Caco-2 (cell line): ENCODE measurements at places on chromosomes 2 and 18.

GRCh38 chr2:111042772-111043771, 77.6 kb upstream of the BCL2L11 start:
- DNase-seq, result no peak
- H3K4me1 ChIP-seq, result no peaks in the 10 kb centered on the region
- H3K27me3 ChIP-seq, result no peaks in the 10 kb centered on the region
- no peak overlapping the region for H3K27ac ChIP-seq
- no peak overlapping the region for H3K4me3 ChIP-seq

DNA sequence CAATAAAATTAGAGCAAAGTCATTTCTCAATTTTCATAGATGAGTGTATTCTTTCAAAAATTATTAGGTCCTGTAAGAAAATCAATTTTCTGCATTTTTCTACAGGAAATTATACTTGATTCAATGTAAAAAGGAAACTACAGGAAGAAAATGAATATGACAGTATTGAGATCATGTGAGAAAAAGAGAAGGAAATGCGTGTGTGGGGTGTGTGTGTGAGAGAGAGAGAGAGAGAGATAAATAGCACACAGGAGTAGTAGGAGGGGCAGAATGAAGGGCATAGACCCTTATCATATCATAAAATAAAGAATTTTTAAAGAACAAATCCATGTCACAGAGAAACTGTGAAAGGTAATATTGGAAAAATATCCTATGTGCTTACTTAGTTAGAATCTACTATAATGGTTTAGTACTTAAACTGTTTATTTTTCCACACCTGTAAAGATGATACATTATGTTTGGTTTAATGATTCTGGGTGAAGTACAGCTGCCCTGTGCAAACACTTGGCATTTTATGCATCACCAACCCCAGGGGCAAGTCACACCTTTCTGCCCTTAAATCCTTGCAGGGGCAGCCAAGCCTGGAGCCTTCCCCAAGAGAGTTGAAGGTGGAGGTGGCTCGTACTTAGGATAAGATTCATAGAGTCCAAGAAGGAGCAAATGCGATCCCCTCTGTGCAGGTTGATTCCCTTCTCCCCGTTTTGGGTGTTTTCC, 276.4 kb downstream of the TGIF1 start:
- no peak for DNase-seq
- H3K4me3 ChIP-seq, result no peak overlapping the region

DNA sequence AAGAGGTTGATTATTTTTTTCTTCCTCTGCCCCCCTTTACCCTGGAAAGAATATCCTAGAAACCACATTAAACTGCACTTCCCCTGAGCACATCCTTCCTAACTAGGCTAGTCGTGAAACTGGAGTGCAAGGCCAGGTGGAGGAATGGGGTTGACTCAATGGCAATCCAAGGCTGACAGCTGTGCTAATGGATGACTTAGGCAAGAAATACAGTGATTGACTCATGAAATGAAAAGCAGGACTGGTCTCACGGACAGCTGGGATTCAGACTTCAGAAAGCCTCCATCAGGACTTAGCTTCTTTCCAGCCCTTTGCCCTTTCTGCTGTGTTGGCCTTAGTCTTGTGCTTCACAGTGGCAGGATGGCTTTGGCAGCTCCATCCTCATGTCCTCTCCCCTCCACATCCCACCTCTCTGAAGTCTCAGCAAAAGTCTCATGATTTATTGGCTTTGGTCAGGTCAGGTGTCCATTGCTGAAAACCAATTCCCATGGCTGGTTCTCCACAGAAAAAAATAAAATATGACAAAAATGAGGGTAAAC, 33.8 kb downstream of the INSIG2 start:
- no peaks in the 10 kb centered on the region for H3K27me3 ChIP-seq
- H3K4me3 ChIP-seq, result no peak overlapping the region
- peaks cover 13% of the 10 kb centered on the region for H3K4me1 ChIP-seq
- no peak for DNase-seq
- H3K36me3 ChIP-seq, result no peaks in the 10 kb centered on the region
- no peak overlapping the region for H3K27ac ChIP-seq

DNA sequence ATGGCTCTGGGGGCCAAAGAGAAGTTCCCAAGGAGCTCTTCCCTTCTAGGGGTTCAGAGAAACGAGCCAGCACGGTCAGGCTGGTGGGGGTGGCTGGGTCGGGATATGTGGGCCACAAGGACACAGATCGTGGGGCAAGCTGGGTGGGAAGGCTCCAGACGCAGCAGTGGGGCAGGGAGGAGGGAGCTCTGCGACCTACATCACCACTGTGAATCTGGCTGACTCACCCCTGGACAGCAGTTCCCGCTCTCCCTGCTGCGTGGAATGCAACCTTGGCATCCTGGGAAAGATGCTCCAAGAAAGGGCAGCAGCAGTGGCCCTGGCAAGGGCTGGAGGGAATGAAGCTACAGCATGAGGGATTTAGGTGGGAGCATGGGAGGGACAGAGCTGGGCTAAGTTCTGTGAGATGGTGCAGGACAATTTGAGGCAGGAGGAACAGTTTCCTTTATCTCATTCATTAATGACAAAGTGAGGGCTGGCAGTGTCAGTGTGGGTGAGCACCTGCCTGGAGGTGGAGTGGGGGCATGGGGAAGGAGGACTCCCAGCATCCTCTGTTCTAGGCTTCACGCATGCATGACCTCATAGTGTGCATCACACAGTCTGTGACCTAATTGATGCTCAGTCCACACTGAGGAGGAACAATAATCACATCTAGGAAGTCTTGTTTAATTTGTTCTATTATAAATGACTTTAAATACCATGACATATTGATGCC, 25.0 kb downstream of the CELF4 start:
- H3K36me3 ChIP-seq, result no peaks in the 10 kb centered on the region
- DNase-seq, result no peak
- H3K4me3 ChIP-seq, result no peak overlapping the region
- H3K27ac ChIP-seq, result no peak overlapping the region
- no peaks in the 10 kb centered on the region for H3K4me1 ChIP-seq

DNA sequence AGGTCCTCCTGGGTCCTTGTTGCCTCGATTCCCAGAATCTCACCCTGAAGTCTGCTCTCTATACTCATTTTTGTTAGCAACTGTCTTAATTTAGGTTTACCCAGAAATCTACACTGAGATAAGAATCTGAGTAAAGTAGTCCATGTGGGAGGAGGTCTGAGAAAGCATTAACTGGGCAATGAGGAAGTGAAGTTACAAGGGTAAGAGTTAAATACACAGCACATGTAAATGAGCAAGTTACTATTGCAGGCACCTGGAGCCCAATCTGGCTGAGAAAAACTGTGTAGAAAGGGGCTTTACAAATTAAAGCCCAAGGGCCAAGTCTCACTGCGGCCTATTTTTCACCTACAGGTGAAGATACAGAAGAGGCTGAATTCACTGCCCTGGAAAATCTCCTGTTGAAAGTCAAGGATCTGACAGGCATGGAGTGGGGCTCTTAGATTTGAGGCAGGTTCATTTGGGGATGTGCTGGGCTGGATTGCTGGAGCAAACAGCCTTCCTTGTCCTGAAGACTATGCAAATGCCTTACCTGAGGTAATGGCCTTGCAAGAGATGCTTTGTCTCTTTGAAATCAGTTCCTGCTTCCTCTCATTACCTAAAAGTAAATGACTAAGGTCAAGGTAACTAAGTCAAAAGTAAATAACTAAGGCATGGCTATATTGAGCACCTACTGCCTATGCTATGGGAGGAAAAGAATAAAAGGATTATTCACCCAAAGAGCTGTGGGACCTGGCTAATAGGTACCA, 84.4 kb upstream of the DYNAP start:
- no peaks in the 10 kb centered on the region for H3K36me3 ChIP-seq
- H3K27ac ChIP-seq, result no peak overlapping the region
- H3K4me1 ChIP-seq, result no peaks in the 10 kb centered on the region
- no peaks in the 10 kb centered on the region for H3K27me3 ChIP-seq
- DNase-seq, result no peak
- no peak overlapping the region for H3K4me3 ChIP-seq

- 0 out of 2 replicates have a peak, but pooled peaks cover 1% of the 10 kb centered on the region for H3K27me3 ChIP-seq
- H3K4me1 ChIP-seq, result no peaks in the 10 kb centered on the region
- H3K27ac ChIP-seq, result no peak overlapping the region
- no peak overlapping the region for H3K4me3 ChIP-seq
- DNase-seq, result no peak
Measured at GRCh38 chr2:118265873-118266455, 177.7 kb downstream of the INSIG2 start.

- H3K27me3 ChIP-seq, result no peaks in the 10 kb centered on the region
- no peak overlapping the region for H3K27ac ChIP-seq
- no peak overlapping the region for H3K4me3 ChIP-seq
- no peak for DNase-seq
Measured at GRCh38 chr2:214801068-214801467, 8.4 kb downstream of the BARD1 start.

- DNase-seq, result no peak
- no peak overlapping the region for H3K4me3 ChIP-seq
- H3K36me3 ChIP-seq, result no peaks in the 10 kb centered on the region
- H3K4me1 ChIP-seq, result no peaks in the 10 kb centered on the region
- no peak overlapping the region for H3K27ac ChIP-seq
Measured at GRCh38 chr2:216909541-216910210, 49.8 kb upstream of the TNP1 start.

DNA sequence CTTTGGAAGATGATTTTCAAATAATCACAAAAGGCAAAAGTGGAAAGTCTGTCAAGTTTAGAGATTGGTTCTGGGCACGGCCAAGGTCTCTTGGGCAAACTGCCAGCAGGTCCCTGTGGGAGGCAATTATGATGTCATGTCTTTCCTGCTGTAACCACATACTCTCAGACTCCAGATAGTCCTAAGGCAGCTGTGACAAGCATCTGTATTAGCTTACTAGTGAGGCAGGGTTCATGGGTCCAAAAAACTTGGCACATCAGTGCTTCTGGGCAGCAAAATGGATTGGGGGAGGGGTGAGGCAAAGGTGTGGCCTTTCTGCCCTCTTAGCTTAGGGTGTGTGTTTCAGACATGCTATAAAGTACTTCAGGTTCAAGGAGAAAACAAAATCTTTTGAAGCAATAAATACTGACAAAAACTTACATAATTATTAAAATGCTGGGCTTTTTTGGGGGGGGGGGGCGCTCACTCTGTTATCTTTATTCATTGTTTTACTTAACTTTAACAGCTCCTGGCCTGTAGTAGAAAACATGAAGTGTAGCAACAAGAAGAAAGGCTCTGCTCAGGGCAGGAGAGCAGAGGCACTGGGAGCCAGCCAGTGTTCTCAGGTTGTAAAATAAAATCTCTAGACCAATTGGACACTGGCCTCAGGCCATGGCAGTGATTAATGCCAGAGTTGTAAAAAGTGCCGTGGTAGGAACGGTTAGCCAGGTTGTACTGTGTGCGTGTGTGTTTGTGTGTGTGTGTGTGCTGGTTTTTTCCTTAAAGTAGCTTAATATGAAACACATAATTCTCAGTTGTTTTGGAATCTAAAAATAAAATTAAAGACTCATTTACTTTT, 14.3 kb upstream of the TANC1 start:
- H3K4me3 ChIP-seq, result no peak overlapping the region
- peak overlapping the region; percentile 80 for H3K27ac ChIP-seq
- H3K36me3 ChIP-seq, result no peaks in the 10 kb centered on the region
- DNase-seq, result peak; percentile 62

DNA sequence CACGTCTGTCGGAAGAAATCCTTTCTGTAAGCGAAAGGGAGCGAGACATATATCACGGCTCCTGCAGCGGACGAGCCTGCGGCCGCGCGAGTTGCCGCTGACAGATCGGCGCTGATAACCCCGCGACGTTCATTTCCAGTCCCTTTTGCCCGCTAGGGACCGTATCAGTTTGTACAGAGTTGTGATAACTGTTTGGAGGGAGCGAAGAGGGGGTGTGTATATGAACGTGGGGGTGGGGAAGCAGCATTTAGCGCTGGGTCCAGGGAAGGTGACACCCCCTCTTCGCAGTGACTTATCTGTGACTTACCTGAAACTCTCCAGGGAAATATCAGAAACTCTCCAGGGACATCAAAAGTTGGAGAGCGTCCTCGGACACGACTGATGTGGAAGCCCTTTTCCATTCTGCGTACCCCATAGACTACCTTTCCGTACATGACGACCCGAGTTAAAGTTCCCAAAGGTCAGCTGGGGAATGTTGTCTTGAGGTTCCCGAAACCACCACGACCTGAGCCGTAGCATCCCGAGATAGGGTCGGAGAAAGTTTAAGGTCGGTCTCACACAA, 948 bp upstream of the GATA6 start:
- peak overlapping the region; percentile 91 for H3K27ac ChIP-seq
- H3K4me1 ChIP-seq, result no peaks in the 10 kb centered on the region; the same call in 1 of the 2 replicates
- H3K27me3 ChIP-seq, result no peaks in the 10 kb centered on the region
- peak overlapping the region; percentile 69 for H3K4me3 ChIP-seq

- DNase-seq, result no peak
- no peaks in the 10 kb centered on the region for H3K4me1 ChIP-seq
- H3K27me3 ChIP-seq, result no peaks in the 10 kb centered on the region
- H3K27ac ChIP-seq, result no peak overlapping the region
- H3K36me3 ChIP-seq, result no peaks in the 10 kb centered on the region
Measured at GRCh38 chr2:192137451-192137850, 57.3 kb downstream of the TMEFF2 start.

- no peaks in the 10 kb centered on the region for H3K27me3 ChIP-seq
- H3K4me1 ChIP-seq, result peaks cover 34% of the 10 kb centered on the region
- peak overlapping the region; percentile 87 for H3K27ac ChIP-seq
- peak overlapping the region; percentile 72 for H3K4me3 ChIP-seq
Measured at GRCh38 chr2:190533968-190534309, 583 bp downstream of the NEMP2 start.

GRCh38 chr2:2270808-2271415, 60.2 kb downstream of the MYT1L start:
- no peak for DNase-seq
- no peak overlapping the region for H3K4me3 ChIP-seq
- H3K27ac ChIP-seq, result no peak overlapping the region
- H3K27me3 ChIP-seq, result no peaks in the 10 kb centered on the region
- no peaks in the 10 kb centered on the region for H3K4me1 ChIP-seq

GRCh38 chr2:232632229-232632903, 1.0 kb upstream of the EFHD1 start:
- no peaks in the 10 kb centered on the region for H3K4me1 ChIP-seq
- H3K36me3 ChIP-seq, result no peaks in the 10 kb centered on the region
- no peak for DNase-seq

GRCh38 chr2:196244966-196245365, 73.6 kb upstream of the STK17B start:
- no peaks in the 10 kb centered on the region for H3K36me3 ChIP-seq
- H3K27me3 ChIP-seq, result no peaks in the 10 kb centered on the region
- peak overlapping the region; percentile 0 for H3K27ac ChIP-seq
- peaks cover 12% of the 10 kb centered on the region for H3K4me1 ChIP-seq

- no peak overlapping the region for H3K27ac ChIP-seq
- no peaks in the 10 kb centered on the region for H3K4me1 ChIP-seq
- no peaks in the 10 kb centered on the region for H3K36me3 ChIP-seq
- no peak overlapping the region for H3K4me3 ChIP-seq
- DNase-seq, result no peak
- H3K27me3 ChIP-seq, result no peaks in the 10 kb centered on the region
Measured at GRCh38 chr18:70553245-70553935, 264.5 kb downstream of the SOCS6 start.

GRCh38 chr2:10981941-10982431, 70.3 kb downstream of the KCNF1 start:
- H3K36me3 ChIP-seq, result no peaks in the 10 kb centered on the region
- no peak overlapping the region for H3K27ac ChIP-seq
- H3K4me1 ChIP-seq, result no peaks in the 10 kb centered on the region
